ENCODE measurements at places on chromosomes 13 and 19. TPM values are rescaled to one million over a fixed set of nuclear protein-coding genes. Genes with fewer than 3 reads are reported as not detected.

DNA sequence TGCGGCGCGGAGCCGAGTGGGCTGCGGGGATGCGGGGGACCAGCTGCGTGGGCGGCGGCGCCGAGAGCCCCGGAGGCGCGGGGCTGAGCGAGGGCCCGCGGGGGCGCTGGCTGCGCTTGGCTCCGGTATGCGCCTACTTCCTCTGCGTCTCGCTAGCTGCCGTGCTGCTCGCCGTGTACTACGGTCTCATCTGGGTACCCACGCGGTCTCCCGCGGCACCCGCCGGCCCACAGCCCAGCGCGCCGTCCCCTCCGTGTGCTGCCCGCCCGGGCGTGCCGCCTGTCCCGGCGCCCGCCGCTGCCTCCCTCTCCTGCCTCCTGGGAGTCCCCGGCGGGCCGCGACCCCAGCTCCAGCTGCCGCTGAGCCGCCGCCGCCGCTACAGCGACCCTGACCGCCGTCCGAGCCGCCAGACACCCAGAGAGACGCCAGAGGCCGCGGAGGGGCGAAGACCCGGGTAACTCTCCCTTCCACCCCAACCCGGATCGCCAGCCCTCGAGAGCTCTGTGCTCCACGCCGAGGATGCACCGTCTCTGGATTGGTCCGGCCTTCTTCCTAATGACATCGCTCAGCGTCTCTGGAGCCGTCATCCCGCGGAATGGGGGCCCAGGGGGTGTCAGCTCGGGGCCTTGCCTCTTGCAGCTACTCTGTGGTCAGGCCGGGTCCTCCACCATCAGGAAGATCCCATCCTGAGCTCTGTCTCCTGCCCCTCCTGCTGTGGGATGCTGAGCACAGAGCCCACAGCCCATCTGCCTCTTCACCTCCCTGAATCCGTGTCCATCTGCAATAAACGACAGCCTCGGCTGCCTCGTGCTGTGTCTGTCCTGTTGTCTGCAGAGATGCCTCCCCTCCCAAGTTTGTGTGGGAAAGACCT is 441 bp downstream of the INAFM1 start:
- DNase-seq: no peak

DNA sequence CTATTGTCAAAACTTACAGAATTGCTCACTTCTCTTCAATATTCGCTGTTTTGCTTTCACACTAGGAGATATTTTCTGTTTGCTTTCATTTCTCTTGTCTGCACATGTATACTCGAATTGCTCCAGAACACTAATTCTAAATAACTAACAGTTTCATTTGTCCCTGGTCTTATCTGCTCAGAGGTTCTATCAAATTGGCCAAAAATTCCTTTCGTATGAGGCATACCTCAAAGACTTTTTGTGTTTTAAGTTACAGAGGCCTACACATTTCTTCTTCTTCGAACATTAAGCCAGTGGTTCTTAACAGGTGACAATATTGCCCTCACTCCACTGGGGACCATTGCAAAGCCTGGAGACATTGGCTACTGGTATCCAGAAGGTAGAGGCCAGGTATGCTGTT is 1314.6 kb downstream of the EFNB2 start:
- DNase-seq: no peak

GRCh38 chr13:90321281-90321931 is 1026.1 kb upstream of the MIR17HG start:
- no peak for DNase-seq

GRCh38 chr13:59230484-59231264 is 933.1 kb downstream of the DIAPH3 start:
- DNase-seq: no peak

DNA sequence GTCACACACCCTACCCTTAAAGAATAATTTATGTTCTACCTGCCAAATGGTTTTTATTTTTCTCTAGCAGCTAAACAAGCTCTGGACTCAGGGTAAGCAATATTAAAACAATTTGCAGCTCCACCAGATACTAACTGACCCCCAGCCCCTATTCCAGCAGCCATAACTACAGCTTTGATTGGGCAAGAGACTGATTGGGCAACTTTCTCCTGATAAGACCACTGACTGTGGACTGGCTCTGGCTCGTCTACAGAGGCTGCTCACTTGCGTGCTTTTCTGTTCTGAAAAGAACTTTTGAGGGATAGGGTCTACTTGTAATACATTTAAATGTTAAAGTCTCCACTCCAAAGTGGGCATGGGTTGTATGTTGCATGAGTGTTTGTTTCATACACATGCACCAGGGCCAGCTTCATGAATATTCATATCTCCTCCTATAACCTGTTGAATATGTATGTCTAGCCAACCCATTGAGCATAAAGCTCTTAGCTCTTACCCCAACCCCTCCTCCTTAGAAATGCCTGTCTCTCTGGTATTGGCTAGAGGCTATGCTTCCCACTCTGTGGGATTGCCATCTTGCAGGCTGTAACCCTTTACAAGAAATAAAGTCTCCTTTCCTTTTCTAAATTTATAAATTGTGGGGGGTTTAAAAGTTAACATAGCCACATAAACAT is 19.9 kb downstream of the OR7A5 start:
- no peak for DNase-seq

DNA sequence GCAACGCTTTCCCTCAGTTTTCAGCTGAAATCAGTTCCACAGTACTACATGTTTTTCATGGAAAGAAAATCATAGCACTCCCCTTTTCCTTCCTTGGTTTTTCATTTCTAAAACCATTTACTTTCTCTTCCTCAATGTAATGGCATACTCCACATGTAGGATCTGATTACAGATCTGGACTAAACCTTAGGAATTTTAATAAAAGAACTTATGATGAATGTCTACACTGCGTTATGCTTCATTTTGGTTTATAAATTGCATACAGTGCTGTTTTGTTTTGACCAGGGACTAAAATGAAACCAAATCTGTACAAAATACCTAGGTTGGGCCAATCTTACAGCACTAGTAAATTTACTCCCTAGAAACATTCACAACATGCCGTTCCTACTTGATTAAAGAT is 589.9 kb downstream of the TBC1D4 start:
- DNase-seq: no peak

DNA sequence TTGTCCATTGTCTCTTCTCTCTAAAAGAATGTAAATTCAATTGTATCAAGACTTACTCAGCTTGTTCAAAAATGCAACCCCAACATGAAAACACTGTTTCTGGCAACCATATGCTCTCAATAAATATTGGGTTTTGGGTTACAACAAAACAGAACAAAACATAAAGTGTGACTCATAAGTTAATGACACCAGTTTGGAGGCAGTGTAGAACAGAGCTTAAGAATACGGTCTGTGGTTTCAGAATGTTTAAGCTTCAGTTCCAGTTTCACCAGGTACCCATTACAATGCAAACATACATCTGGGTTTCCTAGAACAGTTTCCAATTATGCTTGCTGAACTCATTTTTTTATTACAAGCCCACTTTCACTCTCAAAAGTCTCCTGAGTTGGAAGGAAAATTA is 285.8 kb upstream of the PCDH9 start:
- no peak for DNase-seq

DNA sequence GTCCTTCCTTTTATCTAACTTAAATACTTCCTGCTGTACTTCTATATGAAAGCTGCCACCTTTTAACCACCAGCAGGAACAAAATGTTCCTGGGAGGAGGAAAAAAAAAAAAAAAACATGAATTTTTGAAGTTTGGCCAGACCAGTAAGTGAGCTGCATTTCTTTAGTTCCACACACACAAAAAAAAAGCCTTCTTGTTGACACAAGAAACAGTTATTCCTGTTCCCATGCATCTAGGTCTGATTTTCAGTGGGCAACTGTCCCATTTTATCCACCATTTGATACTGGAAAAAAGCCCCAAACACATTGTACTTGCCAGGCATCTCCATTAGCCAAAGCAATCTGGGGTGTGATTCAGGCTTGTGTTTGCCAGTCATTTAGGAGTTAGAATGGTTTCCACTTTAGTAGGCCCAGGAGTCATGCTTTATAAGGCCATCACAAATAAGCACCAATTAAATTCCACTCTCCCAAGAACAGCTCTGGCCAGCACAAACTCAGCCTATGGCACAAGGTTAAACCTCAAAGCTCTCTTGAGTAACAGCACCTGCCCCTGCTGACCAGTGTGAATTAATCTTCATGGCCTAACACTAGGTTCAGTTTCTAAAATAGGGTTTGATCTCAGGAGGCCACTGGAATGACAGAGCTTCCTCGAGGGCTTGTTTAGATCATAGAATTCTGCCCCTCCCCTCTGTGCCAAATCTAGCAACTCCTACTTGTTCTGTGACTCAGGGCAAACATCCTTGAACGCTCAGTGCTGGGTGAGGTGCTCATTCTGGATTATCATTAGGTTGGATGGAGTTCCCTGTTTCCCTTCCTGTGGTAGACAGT is 67.1 kb downstream of the NUFIP1 start:
- no peak for DNase-seq

DNA sequence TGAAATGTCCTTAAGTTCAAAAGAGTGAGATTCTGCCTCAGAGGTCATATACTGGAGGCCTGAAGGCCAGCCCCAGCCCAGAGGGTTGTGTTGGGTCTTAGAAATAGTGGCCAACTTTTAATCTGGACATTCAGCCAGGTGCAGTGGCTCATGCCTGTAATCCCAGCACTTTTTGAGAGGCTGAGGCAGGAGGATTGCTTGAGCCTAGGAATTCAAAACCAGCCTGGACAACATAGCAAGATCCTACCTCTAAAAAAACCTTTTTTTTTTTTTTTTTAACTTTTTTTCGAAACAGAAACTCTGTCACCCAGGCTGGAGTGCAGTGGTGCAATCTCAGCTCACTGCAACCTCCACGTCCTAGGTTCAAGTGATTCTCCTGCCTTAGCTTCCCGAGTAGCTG is 15.5 kb downstream of the DPF1 start:
- DNase-seq: no peak

DNA sequence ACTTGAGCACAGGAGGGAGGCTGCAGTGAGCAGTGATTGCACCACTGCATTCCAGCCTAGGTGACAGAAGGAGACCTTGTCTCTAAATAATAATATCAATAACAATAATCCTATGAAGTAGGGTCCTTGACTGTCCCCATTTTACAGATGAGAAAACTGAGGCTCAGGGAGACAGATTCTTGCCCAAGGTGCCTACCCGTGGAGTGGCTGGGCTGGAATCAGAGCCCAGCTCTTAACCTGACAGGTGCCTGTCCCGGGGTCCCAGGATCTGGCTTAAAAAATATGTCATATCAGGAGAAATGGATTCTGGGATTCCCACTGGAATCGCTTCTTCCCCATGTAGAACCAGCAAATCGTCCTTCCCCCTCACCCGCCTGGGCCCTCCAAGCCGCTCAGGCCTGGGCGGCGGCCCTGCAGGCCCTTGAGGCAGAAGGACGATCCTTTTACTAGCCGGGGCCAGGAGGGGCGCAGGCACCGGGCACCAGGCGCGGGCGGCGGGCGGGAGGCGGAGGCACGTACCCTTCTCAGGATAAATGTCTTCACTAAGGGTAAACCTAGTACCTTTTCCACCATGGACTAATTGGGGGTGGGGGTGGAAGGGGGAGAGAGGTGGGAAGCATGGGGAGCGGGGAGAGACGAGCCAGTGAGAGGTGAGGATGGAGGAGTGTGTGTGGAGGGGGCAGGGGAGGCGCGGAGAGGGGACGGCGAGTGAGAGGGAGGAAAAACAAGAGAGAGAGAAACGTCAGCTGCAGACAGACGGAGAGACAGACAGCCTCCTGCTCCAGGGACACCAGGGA is 60.6 kb downstream of the COLGALT1 start:
- no peak for DNase-seq

DNA sequence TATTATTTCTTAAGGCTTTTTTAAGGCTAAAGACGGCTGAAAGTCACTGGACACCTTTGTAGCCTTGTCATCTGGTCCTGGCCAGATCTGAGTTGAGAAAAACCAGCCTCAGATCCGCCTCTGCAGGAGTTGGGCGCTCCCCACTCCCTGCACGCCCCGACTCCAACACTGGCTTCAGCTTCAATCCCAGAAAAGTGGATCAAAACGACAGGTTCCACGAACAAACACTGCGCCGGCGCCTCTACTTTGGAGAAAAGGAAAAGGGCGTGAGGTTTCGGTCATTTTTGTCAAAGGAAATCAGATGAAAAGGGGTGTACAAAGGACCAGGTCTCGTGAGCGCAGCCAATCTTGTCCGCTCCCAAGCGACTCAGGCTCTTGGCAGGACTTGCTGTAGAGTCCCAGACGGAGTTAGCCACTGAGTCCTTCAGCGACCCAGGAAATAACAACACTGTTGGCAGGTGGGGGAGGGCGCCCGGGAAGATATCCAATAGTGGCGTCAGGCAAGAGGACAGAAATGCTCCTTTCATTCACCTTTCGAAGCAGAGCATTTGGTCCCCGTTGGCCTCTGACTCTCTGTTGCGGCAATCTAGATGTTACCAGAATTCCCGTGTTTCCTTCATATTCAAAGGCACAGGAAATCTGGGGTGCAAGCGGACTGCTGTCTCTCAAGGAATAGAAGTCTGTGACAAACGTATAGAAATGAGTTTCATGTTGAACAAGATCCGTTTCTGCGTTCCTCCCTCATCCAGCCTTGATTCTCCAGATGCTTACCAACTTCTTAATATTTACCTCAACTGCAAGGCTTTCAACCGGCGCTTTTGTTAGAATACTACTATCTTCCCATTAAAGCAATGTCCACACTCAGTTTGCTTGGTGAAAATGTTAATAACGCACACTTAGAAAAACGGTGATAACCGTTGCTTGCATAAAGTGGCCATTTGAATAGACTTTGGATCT is 1.8 kb upstream of the CCNA1 start:
- no peak for DNase-seq

GRCh38 chr13:93259527-93260080 is 33.0 kb downstream of the GPC6 start:
- no peak for DNase-seq

DNA sequence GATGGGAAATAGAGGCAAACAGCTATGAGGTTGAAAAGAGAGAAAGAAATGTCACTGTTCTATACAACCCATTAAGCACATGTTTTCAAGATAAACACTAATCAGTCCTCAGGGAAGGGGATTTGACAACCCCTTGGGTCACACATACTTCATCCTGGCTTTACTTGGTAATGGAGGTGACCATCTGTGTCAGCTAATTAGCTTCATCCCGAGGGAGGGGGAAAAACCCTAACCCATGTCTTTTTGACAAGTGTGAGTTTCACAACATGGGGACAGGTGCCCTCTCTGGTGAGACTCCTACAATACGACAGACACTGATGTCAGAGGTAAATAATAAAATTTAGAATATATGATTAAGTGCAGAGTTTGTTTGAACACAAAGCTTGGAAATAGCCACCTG is 43.1 kb downstream of the ZNF611 start:
- no peak for DNase-seq

GRCh38 chr13:25493931-25494640 is 122.3 kb downstream of the ATP8A2 start:
- DNase-seq: no peak

CLEC4M gene
- not detected for polyA plus RNA-seq

CGB1 gene
- not detected for polyA plus RNA-seq

TEX29 gene
- not detected for polyA plus RNA-seq

ZNF587 gene
- polyA plus RNA-seq: 6.4 TPM
